ENCODE measurements at places on chromosomes 16 and 17.

- no peak for DNase-seq
Observed at GRCh38 chr17:27349540-27350021, 55.7 kb downstream of the WSB1 start.

DNA sequence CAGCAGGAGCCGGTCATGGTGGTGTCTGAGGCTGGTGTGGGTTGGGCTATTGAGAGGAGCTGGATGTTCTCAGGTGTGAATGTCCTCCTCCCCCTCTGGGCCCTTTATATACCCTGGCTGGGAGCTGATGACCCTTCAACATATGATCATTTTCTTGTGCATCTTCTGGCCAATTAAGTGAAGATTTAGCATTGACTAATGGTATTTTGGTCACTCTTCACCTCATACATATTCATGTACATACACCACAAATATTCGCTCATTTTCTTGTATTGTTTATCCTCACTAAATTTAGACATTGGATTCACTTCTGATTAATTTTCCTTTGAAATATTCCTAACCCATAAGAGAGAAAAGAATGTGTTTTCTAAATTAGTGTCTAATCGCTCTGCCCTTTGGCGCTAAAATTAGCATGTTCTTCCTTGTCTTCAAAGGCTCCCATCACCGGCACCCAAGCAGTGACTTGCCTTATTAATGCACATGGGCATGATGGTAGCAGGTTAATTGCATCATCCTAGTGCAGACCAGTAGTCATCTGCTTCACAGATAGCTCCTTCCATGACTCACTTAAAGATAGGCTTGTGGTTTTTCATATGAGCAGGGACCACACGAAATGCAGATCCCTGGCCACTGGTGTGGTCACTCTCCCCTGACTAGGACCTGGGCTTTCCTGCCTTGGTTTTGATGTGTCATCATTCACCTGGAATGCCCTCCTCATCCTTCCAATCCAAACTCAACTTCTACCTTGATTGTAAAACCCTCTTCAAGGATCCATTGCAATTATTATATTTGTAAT lies at the start of gene KRTAP2-4:
Gene KRTAP2-4, minus strand, starts transcription at position 51 of the 796 bp plus-strand sequence. Its CDS starts 34 bp downstream, at position 17.
- no peak for DNase-seq

- no peak for DNase-seq
Observed at GRCh38 chr16:67006930-67007658, 18.7 kb downstream of the CES4A start.

- no peak for DNase-seq
Observed at GRCh38 chr17:65389426-65389825, 172.0 kb downstream of the AXIN2 start.

DNA sequence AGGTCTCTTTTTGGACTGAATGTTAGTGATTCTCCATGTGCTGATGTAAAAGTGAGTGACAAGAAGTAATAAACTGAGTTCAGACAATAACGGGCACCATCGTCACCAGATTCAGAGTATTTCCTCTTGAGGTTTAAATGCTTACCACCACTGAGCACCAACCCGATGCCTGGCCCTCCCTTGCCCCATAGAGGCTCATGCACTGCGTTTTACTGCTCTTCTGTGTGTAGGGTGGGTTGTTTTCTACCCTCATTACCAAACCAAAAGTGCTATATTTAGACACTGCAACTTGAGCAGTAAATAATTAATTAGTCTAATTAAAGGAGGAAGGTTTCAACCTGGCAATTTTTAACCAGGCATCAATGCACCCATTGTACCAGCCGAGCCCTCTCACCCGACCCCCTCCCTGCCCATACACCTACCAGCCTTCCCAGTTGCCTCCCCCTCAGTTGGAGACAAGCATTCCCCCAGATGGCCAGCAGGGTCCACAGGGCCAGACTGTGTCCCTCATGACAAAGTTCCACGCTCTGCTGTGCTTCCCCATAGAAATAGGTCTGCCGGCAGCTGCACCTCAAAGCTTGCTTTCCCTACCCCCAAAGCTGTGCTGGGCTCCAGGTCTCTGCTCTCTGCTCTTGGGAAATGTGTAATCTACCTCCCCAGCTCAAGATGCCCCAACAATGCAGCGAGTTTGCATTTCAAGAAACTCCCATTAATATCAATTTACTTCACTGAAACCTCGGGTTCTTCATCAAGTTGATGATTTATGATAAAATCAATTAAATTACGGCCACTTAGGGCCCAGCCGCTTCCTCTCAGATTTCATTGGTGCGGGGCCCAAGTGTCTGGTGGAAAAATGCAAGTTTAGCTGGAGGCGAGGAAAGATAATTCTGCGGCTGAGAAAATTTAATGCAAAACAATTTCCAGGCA lies 16.0 kb downstream of the HOXB4 start:
- no peak for DNase-seq

DNA sequence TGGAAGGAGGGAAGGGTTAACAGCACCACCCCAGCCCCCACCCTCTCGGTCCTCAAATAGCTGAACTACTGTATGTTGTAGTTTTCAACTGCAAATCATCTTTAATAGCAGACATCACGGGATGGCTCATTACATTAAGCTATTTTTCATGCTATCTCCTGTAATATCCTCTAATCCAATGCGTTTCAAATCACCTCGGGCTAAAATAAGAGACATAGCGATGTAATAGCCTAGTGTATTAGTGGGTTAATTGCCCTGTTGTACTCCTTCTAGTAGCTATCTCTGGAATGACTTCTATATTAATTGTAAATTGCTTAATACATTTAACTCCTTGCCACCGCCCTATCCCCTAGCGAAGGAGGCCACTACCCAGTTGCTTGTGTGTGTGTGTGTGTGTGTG lies 54.3 kb downstream of the MRM1 start:
- no peak for DNase-seq

- no peak for DNase-seq
Observed at GRCh38 chr16:85418978-85419491, 194.1 kb upstream of the GSE1 start.

Measured in astrocyte of the cerebellum (primary cell).